Fibroblast of lung (primary cell): ENCODE measurements at places on chromosomes 7 and 10.

- no peak for DNase-seq
These were observed 727.8 kb downstream of the GRM8 start for GRCh38 chr7:126524967-126525366.

- no peak for DNase-seq
These were observed 273.3 kb downstream of the DNAJB6 start for GRCh38 chr7:157609932-157610640.

DNA sequence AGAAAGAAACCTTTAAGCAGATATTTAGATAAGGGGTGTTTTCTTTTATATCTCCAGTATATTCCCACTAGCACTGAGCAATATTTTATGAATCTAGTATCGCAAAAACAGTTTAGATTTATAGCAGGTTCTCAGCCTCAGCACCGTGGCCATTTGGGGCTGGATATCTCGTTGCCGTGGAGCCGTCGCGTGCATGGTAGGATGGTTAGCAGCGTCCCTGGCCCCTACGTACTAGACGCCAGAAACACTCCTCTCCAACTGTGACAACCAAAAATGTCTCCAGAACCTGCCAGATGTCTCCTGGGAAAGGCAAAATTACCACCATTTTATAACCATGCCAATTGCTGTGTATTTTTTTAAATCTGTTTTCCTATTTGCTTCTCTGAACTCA, 172.9 kb downstream of the CACNB2 start:
- no peak for DNase-seq

GRCh38 chr7:42726066-42726785, 185.6 kb downstream of the C7orf25 start:
- no peak for DNase-seq

DNA sequence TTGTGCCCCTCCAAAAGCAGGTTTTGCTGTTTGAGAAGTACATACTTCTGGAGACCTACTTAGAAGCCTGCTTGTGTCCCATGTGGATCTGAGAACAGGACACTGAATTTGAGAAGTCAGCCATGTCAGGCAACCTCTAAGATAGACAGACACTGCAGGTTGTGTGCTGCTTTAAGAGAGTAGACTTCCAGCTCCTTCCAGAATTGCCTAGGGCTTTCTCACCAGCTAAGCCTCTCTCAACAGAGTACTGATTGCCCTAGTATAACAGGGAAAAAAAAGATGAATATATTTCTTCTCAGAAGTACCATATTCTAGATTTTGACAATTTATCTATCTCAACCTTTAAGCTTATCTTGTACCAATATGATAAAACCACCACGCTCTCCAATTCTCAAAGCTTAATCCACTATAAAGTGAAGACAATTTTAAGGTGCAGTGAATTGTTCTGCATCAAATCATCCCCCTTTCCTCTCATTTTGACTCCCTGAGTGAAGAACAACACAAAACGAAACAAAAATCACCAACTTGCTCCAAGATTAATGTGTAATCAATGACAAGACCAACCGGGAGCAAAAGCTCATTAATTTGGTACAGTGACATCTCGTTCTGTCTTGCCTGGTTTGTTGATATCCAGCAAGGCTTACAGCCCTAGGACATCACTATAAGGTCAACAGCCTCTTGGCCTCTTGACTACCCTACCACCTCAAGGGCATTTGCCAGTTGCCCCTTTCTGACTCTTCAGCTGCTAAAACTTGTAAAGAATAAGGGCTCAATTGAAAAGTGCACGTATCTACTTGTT, 214.6 kb downstream of the SORCS1 start:
- DNase-seq, result no peak

GRCh38 chr10:59106441-59106840, 70.0 kb upstream of the PHYHIPL start:
- DNase-seq, result no peak

- no peak for DNase-seq
These were observed 351 bp downstream of the CAMK1D start for GRCh38 chr10:12349629-12350166.

GRCh38 chr10:103566536-103566935, 73.0 kb downstream of the NEURL1 start:
- DNase-seq, result no peak

GRCh38 chr10:4474829-4475228, 351.2 kb upstream of the AKR1E2 start:
- peak; percentile 7 for DNase-seq
